ENCODE measurements at places on chromosomes 12 and 14. TPM values are rescaled to one million over a fixed set of nuclear protein-coding genes. Genes with fewer than 3 reads are reported as not detected.

MAP3K12 gene
- total RNA-seq: 32.9 TPM

SLCO1B3 gene
- not detected for total RNA-seq

CLEC2A gene
- total RNA-seq: not detected

RAPGEF3 gene
- total RNA-seq: 11.9 TPM

TTC9 gene
- total RNA-seq: 15.5 TPM

IL26 gene
- total RNA-seq: not detected

KCNH3 gene
- 2.2 TPM for total RNA-seq

TDRD9 gene
- 2.4 TPM for total RNA-seq

TRIP11 gene
- total RNA-seq: 33.1 TPM

FIGNL2 gene
- total RNA-seq: 1.3 TPM

- DNase-seq: no peak
Observed at GRCh38 chr14:31994391-31995033, 82.6 kb upstream of the ARHGAP5 start.

GRCh38 chr12:127025545-127025944 is 1241.4 kb upstream of the TMEM132C start:
- no peak for DNase-seq

DNA sequence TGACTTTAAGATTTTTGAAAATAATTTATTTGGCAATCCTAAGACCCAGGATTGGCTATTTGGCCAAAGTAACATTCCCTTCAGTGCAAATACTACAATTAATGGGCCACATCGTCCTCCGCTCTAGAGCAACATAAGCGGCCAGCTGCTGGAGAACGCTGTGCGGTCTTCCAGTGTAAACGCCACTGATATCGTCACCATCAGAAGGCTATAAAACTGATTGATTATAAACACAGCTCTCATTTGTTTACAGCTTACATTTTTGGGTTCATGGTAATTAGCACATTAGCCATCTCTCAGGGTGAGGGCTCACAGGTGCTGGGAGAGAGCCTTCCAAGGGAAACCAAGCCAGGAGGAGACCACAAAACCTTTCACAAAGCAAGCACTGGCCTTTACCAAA is 130.1 kb upstream of the BMP4 start:
- no peak for DNase-seq

- DNase-seq: no peak
Observed at GRCh38 chr12:117210266-117210918, 20.1 kb upstream of the FBXO21 start.

DNA sequence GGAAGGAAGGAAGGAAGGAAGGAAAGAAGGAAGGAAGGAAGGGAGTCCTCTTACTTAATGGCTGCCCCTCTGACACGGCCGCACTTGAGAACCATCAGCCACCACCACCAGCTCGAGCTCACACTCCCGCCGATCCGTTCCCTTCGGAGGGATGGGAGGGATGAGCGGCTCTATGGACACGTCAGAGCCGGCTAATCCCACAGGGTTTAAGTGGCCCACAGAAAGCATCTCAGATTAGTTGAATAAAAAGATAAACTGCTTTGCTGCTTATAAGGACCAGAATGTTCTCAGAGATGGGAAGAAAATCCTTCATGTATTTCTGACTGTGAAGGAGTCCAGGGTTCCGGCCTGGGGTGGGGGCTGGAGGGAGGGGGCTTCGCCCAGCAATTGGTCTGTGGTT is 31.1 kb downstream of the PRIMA1 start:
- DNase-seq: no peak

DNA sequence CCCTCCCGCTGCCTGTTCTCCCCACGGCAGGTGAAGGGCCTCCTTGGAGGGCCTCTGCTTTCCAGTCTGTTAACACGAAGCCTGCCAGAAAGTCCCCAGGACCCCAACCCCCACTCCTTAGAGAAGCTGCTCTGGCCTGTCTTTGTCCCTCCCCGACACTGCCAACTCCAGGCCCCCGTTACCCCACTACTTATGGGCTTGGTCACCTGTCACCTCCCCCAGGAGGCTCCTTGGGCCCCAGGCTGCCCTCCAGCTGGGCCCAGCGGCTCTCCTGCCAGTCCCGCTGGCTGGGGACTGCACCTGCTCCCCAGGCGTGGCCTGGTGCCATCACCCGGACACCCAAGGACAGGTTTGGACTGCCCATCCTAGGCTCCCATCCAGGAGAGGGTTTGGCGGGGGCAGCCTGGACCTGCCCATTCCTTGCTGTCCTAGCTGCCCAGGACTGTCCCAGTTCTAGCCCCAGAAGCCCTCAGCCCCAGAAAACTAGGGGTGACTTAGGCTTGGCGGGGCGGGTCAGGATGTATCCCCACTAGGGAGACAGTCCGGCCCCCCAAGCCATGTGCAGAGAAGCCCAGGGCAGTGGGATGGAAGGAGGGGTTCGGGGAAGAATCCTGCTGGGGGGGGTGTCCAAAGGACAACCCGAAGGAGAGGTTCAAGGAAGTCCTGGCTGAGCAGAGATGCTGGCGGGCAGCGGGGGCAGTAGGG is 155.7 kb upstream of the C14orf180 start:
- DNase-seq: no peak

- no peak for DNase-seq
Observed at GRCh38 chr12:116684891-116685290, 53.0 kb downstream of the SPRING1 start.

DNA sequence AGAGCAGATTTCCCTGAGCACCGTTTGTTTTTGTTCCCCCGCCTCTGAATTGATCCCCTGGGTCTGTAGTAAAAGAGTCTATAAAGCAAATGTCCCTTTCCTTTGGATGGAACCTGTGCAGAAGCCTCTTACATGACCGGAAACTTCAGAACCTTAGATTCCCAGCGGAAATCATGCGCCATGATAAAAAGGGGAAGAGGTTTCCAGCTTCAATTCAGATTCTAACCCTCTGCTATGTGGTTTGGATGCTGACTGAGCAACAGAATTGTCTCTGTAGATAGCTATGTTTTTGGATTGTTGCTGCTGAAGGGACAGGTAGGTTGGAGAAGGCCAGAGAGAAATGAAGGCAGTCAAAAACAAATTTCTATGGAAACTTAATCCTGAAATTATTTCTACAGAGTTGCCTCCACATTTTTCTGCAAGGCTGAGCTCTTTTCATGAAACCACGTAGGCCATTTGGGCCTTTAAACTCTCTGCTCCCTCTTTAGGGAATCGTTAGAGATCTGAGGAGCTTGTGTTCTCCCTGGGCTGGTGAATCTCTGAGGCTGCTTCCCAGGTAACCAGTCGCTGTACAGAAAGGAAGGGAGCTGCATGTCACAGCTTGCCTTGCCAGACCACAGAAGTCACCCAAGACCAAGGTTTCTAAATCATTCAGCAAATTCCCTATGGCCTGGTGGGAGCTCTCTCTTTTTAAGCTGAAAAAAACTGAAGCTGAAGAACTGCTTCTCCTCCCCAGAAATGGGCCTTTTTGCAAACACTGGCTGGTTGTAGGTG is 28.7 kb upstream of the OR10P1 start:
- no peak for DNase-seq

DNA sequence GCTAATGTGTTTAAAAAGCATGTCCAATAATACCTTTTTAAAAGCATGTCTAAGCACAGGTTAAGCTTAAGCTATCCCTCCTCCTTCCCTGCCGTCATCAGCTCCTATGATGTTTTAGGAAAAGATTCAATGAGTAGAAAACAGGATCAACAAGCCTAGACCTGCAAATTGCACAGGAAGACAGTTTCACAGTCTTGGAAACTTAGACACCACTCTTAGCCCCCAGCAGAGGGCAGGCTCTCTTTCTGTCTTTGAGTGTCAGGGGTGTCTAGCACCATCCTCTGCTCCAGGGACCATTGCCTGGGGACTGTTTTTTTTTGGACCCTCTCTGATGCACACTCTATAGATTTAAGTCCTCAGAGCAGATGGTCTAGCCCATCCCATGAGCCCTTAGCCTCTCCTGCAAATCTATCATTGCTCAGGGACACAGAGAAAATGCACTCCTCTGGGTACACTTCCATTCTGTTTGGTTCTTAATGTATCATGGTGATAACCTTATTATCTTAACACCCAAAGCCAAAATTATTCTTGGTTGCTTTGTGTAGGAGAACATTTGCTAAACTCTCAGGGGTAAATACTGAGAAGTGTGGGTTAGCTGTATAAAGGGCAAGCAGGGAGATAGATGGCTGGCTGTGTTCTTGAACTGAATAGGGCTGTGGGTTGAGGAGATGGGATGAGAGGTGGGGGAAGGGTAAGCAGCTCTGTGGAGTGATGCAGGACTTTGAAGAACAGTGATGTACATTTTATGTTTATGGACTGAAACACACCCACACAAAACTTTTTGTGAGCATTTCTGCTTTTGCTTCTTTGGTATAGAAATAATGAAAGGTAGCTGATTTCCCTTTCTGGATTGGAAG is 259.9 kb upstream of the DDHD1 start:
- DNase-seq: no peak

- no peak for DNase-seq
Observed at GRCh38 chr14:52369305-52369801, 55.2 kb downstream of the PTGER2 start.

- no peak for DNase-seq
Observed at GRCh38 chr12:19967431-19967830, 400.9 kb upstream of the PDE3A start.

DNA sequence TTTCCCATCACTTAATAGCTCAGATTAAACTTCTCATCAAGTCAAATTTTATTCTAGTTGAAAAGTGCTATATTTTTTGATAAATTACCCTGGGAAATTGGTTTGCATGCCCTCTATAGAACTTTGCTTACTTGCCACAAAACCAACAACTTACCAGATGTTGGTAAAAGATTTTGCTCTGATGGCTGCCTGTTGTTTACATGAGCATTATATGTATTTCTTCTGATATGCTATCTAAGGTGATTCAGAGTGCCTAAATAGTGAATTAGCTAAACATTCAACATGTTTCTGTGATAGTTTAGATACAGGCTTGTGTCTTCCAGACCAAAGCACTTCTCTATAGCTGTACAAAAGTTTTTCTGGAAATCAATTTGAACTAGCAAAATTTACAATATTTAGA is 51.0 kb downstream of the PPM1A start:
- no peak for DNase-seq

DNA sequence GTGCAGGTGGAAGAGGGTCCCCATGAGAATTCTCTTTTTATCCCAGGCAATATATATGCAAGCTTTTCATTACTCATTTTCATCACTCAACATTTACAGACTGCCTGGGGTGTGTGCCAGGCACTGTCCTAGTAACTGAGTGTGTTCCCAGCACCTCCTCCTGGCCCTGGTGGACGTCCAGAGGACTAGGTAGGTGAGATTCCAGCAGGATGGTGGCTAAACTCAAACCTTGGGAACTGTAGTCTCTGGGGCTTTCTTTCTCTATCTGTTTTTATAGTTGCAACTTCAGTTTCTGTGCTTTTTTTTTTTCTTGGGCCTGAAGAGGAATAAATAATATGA is 63.8 kb downstream of the SUSD6 start:
- DNase-seq: no peak

- no peak for DNase-seq
Observed at GRCh38 chr12:537772-538171, 78.0 kb downstream of the B4GALNT3 start.

Data from cerebellum (tissue), 4 donors.